ENCODE measurements at places on chromosomes 13 and 19.
A peak's percentile ranks its signal among the peaks of the same experiment; 100 is the strongest.

- DNase-seq: no peak
These were observed 18.5 kb upstream of the COLGALT1 start for GRCh38 chr19:17536955-17537354.

GRCh38 chr19:1929021-1929742 is 11.8 kb upstream of the CSNK1G2 start:
- peak; percentile 75 for DNase-seq

GRCh38 chr13:75847588-75847987 is 211.5 kb downstream of the LMO7 start:
- DNase-seq: no peak

- no peak for DNase-seq
These were observed 262.8 kb upstream of the RFC3 start for GRCh38 chr13:33554919-33555791.

- DNase-seq: peak; percentile 20
These were observed 21.9 kb downstream of the GRIN2D start for GRCh38 chr19:48415395-48415794.

DNA sequence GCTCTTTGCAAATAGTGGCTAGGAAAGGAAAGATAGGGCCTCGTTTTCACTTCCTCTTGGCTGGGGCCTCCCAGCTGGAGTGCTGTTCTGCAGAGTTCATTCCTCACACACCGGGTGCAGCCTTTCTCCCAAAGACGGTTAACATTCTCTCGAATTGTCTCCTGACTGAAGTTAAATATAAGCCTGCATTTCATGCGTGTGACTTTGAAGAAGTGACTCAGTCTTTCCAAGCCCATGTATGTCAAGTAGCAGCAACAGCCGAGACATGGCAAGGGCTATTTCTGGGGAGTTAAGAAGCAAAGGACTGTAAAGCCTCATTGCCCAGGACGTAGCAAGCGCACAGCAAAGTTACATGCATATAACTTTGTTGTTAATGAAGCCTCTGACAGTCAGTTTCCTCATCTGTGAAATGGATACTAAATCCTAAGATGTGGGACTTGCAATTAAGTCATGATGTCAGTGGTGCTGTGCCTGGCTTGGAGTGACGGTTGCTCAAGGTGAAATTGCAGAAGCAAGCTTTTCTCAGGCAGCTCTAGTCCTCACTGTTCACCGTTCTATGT is 502.4 kb downstream of the MYO16 start:
- no peak for DNase-seq

DNA sequence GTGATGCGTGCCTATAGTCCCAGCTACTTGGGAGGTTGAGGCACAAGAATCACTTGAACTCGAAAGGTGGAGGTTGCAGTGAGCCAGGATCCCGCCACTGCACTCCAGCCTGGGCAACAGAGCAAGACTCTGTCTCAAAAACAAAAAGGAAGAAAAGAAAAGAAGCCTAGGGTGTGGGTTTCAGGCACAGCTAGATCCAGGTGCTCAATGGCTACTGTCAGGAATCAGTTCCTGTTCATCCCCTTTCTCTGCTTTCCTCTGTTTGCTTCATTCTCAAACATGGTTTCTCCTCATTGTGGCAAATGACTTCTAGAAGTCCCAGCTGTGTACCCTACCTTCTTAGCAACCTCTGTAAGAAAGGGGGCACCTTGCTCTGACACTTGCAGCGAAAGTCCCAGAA is 5.9 kb downstream of the CBLC start:
- no peak for DNase-seq

- DNase-seq: no peak
These were observed 33.2 kb upstream of the MEDAG start for GRCh38 chr13:30872685-30873461.

DNA sequence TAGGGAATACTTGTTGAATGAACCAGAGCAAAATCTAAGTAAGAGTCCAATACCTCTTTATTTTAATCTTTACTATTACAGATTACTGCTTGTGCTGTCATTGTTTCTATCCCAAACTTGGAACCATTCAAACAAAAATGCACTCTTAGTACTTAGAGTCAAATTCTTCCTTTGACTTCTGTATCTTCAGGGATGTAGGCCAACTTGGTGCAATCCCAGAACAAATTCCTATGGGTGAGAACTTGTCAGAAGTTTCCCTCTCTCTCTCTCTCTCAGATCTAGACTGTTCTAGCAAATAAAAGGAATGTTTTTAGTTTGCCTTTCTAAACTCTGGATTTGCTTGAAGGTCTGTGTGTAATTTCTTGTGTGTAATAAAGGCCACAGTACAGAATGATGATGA is 329.0 kb upstream of the TMTC4 start:
- no peak for DNase-seq

- no peak for DNase-seq
These were observed 42.2 kb upstream of the SERP2 start for GRCh38 chr13:44331446-44331845.

DNA sequence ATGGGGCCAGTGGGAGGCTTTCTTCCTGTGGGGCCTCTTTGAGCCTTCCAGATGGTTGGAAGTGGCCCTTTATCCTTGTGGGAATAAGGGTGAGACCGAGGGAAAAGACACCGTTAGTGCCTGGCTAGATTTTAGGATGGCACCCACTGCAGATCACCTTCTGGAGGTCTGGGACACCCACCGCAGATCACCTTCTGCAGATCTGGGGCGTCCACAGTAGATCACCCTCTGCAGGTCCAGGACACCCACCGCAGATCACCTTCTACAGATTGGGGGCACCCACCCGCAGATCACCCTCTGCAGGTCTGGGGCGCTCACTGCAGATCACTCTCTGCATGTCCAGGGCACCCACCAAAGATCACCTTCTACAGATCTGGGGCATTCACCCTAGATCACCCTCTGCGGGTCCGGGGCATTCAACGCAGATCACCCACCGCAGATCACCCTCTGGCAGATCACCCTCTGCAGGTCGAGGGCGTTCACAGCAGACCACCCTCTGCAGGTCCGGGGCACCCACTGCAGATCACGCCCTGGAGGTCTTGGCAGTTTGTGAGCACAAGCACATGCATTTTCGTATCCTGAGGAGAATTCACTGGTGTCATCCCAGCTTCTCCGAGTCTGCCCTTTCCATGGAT is 153.4 kb upstream of the TSHZ3 start:
- no peak for DNase-seq

DNA sequence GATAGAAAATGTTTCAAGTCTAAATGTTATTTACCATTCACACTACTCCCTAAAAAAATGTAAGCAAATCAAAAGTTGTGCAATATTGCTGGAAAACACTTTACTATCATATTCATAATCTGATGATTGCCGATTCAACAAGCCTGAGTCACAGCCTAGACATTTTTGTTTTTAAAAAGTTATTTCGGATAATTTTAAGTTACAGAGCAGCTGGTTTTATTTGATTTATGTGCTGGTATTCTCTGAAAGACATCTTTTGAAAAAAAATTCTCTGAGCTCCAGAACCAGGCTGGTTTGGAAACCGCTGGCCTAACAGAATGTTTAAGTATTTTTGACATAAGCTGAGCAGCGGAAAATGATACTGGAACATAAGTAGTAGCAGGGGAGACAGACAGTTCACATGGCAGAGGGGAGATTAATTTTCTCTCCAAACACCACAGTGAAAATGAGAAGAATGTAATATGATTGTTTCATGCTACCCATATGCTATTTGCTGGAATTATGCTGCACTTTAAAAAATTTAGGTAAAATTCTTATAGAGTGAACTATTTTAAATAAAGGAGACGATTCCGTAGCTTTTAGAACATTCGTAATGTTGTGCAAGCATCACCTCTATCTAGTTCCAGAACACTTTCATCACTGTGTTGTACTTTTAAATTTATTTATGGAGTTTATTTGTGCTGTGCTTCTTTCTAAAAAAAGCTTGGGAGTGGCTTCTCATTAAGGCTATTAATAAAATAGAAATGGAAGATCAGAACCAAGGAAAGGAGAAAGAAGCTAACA is 36.1 kb downstream of the TBC1D4 start:
- no peak for DNase-seq

DNA sequence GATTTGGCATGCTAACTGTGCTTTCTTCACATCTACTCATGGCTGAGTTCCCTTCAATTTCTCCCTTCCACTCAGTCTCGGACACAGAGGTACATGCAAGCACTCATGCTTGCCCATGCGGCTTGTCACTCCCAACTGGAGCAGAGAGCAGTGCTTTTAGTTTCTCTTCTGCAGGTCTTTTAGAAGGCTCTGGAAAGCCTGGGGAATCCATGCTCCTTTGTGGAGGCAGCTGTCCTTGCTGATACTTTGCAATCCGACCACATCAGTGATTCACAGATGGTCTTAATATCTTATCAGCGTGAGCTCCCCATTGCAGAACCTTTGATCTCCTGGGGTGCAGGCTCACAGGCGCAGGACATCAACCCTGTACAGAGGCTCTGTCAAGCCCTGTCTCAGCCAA is 203.9 kb downstream of the COL4A1 start:
- no peak for DNase-seq

Measured in NCI-H1417 (cell line).